ENCODE measurements at places on chromosomes 5 and 9.
A peak's percentile ranks its signal among the peaks of the same experiment; 100 is the strongest.

GRCh38 chr9:13952906-13953305 lies 361.0 kb downstream of the NFIB start:
- no peak for DNase-seq

DNA sequence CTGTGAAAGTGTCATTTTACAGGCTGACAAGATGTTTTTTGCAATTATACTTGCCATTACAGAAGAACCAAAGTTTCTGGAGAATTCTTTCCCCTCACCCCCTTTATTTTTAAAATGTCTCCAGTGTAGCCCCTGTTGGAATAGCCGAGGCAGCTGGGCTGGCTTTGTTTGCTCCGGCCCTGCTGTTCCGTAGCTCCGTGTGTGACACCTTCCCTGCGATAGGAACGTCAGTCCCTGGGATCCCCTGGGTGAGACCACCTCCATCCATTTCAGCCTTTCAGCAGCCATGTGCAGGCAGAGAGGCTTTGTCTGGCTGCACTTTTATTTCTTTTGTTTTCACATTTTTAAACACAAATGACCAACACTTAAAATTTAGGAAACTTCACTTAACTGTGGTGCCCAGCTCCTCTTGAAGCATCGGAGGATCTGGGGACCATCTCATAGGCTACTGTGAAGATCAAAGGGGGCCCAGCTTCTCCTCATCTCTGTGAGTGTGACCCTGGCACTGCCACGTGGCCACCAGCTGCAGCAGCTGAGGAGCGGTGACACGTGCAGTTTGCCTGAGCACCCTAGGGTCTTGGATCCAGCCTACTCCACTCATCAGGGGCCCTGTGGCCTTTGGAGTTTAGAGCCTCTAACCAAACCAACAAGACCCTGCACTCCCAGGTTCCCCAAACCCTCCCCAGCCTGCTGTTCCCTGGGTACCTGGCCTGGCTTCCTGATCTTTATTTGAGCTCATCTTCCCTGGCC lies 125.7 kb upstream of the RAPGEF1 start:
- DNase-seq: no peak

DNA sequence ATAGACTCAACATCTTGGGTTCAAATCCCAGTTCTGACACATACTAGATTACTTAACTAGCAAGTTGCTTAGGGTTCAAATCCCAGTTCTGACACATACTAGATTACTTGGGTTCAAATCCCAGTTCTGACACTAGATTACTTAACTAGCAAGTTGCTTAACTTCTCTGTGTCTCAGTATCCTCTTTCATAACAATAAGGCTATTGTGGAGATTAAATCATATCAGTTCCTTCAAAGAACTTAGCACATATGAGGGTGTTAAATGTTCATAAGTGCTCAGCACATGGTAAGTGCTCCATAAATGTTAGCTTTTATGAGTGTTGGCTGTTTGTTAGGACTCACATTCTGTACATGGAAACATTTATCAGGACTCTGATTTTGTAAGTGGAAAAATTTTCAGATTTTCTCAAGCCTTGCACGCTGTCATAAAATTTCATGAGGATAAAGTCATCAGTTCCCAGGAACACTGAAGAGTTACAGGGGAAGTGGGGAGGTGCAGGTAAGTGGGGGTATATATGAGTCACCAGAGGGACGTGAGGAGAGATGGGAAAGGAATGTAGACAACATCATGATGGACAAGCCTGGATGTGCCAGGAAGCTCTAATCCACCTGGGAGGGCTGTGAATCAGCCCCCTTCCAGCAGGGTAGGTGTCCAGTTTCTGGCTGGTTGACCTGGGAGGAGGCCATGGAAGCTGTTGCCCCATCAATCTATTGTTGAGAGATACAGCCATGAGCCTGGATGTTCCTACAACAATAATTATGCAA lies 532.2 kb upstream of the WWC1 start:
- DNase-seq: no peak

DNA sequence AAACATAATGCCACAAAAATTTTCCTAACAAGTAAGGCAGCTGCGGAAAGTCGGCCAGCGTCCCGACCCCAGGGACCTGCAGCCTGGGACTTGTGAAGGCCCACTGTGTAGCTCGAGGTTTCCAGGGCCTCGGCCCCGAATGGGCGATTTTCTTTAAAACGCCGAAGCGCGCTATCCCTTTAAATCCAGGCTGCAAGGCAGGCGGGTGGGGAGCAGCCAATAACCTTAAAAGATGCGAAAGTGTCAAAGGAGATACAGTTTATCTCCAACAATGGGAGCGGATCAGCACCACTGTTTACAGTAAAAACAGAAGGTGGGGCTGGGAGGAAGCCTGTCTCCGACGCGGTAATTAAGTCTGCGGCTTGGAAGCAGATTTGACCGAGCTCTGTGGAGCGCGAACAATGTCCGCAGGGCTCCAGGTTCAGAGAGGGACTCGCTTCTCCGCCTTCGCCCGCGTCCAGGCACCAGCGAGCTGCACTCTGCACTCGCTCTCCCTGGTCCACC lies 1.7 kb upstream of the ZSWIM6 start:
- peak; percentile 66 for DNase-seq

- DNase-seq: no peak
Observed at GRCh38 chr5:40276426-40277102, 403.2 kb upstream of the PTGER4 start.

DNA sequence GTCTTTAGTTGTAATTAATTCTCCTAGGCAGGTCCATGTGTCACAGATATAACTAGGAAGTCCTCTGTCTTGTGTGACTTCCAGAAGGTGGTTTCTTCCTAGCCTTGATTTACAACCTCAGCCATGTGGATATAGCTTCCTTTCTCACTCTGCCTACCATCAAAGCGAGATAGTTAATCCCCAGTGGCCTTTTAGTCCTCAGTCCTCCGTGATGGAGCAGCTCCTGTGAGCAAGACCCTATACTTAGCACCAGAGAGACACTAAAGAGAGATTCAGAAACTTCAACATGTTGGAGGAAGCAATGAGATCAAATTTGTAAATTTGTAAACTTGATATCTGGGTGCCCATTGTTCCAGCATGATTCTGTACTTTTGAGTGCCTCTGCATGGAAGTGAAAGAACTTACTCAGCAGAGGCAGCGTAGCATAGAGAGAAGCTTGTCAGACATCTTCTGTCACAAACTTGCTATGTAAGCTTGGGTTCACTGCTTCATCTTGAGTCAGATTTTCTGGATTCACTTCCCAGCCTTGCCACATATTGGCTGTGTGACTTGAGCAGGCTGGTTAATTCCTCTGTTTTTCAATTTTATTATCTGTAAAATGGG lies 170.2 kb upstream of the NR3C1 start:
- DNase-seq: no peak

DNA sequence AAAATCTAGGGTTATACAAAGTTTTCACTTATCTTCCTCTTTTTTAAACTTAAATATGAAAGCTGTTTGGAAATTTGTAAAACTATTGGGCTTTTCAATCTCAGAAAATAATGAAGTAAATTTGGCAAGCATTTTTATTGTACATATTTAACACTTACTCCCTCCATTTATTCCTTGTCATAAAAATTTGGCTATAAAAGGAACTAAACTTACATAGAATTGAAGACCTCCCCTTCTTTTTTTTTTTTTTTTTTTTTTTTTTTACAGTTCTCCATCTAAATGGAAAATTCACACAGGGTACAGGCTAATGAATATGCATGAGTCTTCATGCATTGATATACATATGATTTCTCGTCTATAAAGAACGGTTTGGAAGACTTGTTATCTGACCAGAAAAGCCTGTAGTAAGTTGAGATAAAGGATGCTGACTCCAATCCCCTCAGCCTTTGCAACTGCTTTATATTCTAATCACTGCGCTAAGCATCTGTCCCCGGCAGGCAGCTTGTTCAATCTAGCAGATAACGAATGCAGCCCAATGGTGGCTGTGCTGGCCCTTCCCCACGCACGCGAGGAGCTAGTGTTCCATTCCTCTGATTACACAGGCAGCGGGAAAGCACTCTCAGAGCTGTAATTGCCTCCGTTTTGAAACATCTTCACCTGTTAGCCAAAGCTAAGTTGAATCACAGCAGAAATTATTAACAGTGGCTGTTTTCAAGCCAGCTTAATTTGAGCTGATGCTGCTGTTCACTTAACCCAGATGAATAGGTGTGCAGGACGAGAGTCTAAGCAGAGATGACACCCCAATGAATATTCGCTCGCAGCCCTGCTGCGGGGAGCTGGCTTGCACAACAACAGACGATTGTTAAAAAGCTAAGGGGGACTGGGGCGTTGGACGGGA lies 453.8 kb upstream of the ZNF608 start:
- no peak for DNase-seq

GRCh38 chr5:106522296-106522695 lies 1148.4 kb downstream of the EFNA5 start:
- DNase-seq: no peak

- DNase-seq: no peak
Observed at GRCh38 chr9:6714176-6714575, 43.6 kb upstream of the KDM4C start.

GRCh38 chr5:159851053-159851452 lies 65.2 kb upstream of the ADRA1B start:
- DNase-seq: no peak

DNA sequence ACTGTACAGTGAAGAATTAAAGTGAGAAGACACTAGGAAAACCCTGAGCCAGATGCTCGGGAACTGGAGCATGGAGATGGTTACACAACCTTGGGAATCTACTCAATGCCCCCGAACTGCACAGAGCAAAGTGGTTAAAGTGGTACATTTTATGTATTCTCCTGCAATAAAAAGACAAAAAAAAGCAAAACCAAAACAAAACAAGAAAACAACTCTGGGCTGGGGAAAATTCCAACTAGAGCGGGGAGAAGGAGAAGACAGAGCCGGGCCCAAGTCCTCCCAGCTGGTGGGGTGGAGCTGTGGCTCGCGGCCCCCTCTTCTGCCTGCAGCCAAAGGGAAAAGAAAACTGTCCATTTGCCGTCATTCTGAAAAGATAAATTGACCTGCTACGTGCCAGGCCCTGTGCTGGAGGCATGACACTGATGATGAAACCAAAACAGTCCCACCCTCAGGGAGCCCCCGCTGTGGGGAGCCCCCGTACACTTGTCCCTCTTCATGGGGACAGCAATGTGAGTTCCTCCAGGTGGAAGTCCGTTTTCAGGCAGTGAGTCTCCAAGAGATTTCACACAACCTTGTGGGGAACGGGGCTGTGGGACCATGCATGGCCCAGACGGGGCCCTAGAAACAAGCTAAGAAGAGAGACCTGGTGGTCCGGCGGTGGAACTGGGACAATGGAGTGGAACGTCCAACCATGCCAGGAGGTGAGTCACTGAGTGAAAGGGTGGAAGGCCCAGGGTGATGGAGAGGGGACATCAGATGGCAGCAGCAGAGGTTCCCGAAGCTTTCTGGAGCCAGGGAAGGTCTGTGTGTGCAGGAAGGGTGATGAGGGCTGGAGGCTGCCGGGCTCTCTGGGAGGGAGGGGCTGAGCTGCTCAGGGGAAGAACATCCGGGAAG lies 114.8 kb upstream of the COL5A1 start:
- no peak for DNase-seq

DNA sequence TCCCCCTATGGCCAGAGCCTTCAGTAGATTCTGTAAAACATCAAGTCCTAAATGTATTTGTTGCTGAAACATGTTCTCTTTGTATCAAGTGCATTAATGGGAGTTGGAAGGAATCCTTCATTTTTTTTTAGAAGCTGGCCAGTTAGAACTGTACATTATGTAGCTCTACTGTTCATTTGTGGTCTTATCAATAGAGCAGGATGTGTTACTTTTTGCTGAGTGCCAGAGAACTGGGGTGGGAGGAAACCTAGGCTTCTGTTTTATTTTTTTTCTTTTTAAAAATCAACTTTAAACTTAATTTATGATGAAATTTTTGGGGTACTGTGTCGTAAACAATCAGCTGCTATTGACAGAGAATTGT lies 5.1 kb downstream of the PIP5K1B start:
- no peak for DNase-seq

DNA sequence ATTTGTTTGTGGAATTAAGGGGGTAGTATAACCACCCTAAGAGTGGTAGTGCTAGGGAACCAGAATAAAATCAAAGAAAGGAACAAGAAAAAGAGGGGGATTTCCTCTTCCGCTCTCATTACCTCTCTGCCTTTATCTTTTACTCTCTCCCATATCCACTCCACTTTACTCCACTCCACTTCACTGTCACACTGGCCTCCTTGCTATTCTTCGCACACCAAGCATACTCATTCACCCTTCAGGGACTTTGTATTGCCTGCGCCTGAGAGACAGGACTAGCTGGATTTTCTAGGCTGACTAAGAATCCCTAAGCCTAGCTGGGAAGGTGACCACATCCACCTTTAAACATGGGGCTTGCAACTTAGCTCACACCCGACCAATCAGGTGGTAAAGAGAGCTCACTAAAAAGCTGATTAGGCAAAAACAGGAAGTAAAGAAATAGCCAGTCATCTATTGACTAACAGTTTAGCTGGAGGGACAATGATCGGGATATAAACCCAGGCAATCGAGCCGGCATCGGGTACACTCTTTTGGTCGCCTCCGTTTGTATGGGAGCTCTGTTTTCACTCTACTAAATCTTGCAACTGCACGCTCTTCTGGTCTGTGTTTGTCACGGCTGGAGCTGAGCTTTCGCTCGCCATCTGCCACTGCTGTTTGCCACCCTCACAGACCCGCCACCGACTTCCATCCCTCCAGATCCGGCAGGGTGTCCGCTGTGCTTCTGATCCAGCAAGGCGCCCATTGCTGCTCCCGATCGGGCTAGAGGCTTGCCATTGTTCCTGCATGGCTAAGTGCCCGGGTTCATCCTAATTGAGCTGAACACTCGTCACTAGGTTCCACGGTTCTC lies 121.8 kb downstream of the FAM170A start:
- no peak for DNase-seq

- no peak for DNase-seq
Observed at GRCh38 chr5:37272511-37272910, 23.3 kb upstream of the CPLANE1 start.

DNA sequence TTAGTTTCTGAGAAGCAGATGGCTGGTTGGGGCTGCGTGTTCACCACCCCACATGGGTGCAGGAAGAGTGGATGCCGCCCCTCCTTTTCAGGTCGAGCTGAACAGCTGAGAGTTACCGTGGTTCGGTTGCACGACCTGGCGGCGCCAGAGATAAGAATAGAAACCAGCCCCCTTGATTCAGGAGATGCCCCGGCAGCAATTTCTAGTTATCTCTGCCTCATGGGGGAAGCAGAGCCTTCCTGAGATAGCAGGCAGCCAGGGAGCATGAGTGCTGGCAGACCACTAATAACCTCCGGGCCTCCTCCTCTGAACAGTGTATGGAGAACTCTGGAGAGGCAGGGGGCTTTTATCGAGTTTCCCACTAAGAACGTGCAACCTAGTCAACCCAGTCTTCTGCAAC lies 177.8 kb downstream of the NSG2 start:
- no peak for DNase-seq

- peak; percentile 45 for DNase-seq
Observed at GRCh38 chr5:140633021-140633471, at the start of gene CD14. Gene CD14 (minus strand): TSS chr5:140633175. CDS start chr5:140633071, 104 bp downstream.

- DNase-seq: no peak
Observed at GRCh38 chr9:108834959-108835665, 20.7 kb downstream of the ACTL7B start.

GRCh38 chr5:134561871-134562296 lies 36.4 kb downstream of the JADE2 start:
- DNase-seq: peak; percentile 88

Measured in H7 (cell line).